ENCODE measurements at places on chromosomes 12 and 14. TPM values are rescaled to one million over a fixed set of nuclear protein-coding genes. Genes with fewer than 3 reads are reported as not detected.

Gene SLC24A4
- 0.17 TPM for polyA plus RNA-seq

Gene BMAL2
- polyA plus RNA-seq = 11.3 TPM

Gene CMA1
- not detected for polyA plus RNA-seq

Gene TXNRD1
- polyA plus RNA-seq = 61.8 TPM

Gene BTBD7
- polyA plus RNA-seq = 11.4 TPM

Gene CD163
- polyA plus RNA-seq = not detected

Gene CYP46A1
- 5.4 TPM for polyA plus RNA-seq

Gene MGST1
- polyA plus RNA-seq = not detected

Gene TEX22
- polyA plus RNA-seq = not detected

Gene IL26
- not detected for polyA plus RNA-seq

Gene ST8SIA1
- 22.5 TPM for polyA plus RNA-seq

Gene SDS
- polyA plus RNA-seq = not detected

Gene PTGDR
- polyA plus RNA-seq = 0.10 TPM

Gene AQP2
- not detected for polyA plus RNA-seq

Gene NFE2
- polyA plus RNA-seq = not detected

Gene ZNF891
- polyA plus RNA-seq = 9.4 TPM

Measured in neural cell (in vitro differentiated cells).